ENCODE measurements at places on chromosomes 5 and 9.

DNA sequence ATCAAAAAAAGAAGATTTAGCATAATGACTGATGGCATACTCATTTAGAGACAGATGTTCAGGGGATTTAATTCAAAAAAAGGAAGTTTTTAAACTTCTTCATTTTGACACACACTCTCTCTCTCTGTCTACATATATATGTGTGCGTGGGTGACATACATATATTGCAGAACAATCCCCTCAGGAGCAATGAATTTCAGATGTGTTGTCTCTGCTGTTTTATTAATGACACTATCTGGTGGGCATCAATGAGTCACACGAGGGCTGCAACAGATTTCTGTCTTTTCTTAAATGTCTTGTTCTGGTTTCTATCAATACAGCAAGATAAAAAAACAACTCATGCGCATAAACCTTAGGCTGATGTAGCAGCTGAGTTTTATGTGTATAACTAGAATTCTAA, 123.5 kb upstream of the SLCO6A1 start:
- no peak for DNase-seq

DNA sequence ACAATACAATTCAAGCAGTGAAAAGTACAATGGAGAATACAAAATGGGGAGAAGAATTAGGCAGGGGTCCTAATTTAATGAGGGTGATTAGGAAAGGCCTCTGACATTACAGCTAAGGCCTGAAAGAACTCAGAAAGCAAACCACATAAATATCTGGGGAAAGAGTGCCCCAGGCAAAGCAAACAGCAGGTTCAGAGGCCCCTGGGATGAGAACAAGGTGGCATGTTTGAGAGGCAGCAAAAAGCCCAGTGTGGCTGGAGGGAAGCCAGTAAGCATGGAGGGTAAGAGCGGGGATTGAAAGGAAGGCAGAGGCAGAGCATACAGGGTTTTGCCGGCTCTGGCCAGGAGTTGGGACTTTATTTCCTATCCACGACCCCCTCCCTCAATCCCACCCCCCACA, 33.4 kb upstream of the VDAC1 start:
- DNase-seq: no peak

GRCh38 chr9:121353241-121354061, 16.6 kb downstream of the STOM start:
- DNase-seq: no peak

DNA sequence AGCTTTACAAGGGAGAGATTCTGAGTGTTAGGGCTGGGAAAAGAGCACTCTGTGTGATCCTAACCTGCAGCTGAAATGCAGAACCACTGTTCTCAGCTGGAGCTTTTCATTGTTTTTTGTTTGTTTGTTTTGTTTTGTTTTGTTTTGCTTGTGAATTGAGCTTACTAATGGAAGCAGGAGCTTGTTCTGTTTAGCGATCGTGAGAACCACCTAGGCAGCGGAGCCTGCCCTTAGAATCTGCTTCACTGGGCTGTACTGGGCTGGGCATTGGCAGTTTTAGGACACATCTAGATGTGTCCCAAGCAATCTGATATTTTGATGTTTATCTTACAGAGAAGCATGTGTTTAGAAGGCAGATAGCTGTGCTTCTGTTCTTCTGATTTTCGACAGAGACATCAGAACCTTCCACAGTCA, 14.3 kb downstream of the SYK start:
- DNase-seq: no peak

DNA sequence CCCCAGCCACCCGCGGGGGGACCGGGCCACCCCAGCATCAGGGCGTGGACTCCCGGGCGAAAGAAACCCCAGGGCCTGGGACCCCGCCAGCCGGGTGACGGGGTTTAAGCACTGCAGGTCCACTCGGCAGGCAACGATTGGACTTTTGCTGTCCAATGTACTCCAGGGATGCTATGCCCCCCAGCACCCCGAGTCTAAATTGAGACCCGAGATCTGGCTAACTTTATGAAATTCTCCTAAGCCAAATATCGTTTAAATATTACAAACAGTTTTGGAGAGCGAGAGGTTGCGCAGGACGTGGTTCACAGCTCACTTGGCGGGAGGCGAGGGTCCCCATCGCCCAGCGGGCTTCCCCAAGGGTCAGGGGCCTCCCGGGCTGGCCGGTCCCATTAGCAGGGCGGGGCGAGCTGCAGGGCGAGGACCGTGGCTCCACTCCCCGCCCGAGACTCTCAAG, 384 bp upstream of the MRPS2 start:
- DNase-seq: no peak

GRCh38 chr5:125113328-125113727, 366.9 kb upstream of the ZNF608 start:
- no peak for DNase-seq

DNA sequence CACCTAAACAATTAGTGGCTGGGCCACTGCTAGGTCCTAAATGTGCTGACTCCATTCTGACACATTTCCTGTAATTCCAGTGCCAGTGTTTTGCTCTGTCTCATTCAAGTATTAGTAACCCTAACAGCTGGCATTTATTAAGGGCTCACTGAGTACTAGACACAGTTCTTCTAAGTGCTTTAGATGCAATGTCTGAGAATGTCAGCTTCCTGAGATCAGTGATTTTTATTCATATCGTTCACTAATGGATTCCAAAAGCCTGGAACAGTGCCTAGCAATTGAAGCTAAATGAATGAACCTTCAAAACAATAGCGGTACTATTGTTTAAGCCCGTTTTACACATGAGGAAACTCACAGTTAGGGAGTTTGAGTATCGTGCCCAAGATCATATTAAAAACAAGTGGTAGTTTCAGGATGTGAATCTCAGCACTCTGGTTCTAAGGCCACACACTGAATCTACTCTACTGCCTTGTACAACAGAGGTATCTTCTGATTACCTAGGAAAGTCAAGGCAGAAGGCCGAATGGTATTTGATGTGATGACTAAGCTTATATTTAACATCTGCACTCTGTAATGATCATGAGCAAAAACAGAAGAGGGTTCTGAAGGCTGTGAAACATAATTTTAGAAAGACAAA, 304.0 kb downstream of the PJA2 start:
- peak; percentile 12 for DNase-seq

DNA sequence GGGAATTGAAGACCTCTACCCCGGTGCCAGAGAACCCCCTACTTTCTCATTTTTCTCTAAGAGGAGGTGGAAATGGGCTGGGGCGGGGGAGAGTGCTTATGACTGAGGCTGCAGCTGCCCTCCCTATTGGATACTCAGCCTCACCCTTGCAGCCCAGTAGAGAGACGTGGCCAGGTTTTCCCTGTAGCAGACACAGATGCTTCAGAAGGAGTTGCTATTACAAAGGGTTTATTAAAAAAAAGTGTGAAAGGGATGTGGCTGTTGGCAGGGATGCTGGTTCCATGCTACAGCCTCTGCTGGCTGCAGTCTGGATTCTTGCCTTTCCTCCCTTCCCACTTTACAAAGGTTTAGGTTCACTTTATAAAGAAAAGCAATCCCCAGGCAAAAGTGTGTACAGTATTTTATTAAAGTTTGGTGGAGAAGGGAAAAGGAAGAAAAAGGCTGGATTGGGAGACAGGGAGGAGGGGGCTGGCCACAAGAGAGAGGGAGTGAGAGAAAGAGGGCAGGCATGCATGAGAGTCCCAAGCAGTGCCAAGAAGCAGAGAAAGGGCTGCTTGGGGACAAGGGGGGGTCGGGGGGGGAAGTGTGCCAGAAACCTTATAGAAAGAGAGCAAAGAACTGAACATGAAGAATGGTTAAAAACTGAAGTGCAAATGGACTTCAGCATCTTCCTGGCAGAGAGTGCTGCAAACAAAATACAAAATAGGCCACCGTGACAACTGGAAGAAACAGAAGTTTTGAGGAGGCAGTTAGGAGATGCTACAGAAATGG, 29.5 kb upstream of the NFIB start:
- no peak for DNase-seq

GRCh38 chr9:128099231-128099931, 28.1 kb downstream of the PTGES2 start:
- DNase-seq: no peak

- no peak for DNase-seq
These were observed 17.9 kb upstream of the DAPK1 start for GRCh38 chr9:87479801-87480201.

- DNase-seq: no peak
These were observed 984.8 kb downstream of the DNAH5 start for GRCh38 chr5:12959713-12960112.

- no peak for DNase-seq
These were observed 5.1 kb downstream of the ITGA2 start for GRCh38 chr5:52994266-52994665.

- peak; percentile 78 for DNase-seq
These were observed 958 bp upstream of the NFIL3 start for GRCh38 chr9:91424403-91425176.

DNA sequence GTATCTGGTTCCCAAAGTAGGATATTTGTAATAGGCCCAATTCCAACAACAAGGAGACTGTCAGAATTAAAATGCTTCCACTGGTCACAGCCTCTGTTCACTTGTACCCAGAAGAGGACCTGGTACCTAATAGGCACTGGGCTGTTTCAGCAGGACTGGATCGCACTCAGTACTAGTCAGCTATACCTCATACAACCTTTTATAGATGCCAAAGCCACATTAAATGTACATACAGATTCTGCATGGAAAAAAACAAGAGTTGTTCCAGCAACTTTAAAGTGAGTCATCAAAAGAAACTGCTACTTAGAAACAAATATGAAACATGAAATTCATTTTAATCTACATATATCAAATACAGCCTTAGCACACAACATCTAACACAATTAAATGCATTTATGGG, 87.5 kb downstream of the GPR21 start:
- DNase-seq: no peak

DNA sequence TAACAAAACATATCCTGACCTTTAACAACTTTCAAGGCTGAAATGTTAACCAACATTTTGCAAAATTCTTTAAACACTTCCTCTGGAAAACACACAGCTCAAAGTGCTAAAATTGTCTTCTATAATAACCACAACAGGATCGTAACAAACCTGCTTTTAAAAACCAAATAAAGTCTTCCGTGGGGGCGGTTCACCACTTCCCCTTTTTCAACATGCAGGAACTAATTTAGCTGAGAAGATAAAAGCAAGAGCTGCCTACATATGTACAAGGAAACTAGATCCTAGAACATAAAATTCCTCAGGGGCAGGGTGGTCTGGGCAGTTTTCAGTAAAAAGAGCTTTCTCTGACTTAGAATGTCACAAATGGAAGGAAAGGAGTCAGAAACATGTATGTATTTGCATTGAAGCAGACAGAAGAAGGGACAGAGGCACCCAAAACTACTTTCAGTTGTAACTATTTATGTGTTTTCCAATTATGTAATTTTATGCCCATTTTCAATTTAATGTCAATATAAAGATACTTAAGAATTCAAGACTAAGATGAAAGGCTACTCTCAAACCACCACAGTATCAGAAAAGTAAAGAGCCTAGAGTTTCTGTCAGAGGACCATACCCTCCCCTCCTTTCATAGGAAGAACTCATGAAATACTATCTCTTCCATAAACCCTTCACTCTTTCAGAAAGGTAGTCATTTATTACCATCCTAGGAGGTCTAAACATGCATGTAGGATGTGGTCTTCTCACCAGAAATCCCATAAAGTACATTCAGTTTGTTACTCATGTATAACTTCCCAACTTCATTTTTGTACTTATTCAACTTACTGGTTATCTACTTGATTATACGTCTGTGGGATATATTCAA, 185.9 kb upstream of the RASA1 start:
- DNase-seq: no peak

- no peak for DNase-seq
These were observed 1.3 kb downstream of the ZBTB34 start for GRCh38 chr9:126861707-126862103.

GRCh38 chr9:73183917-73184861, 32.5 kb downstream of the ANXA1 start:
- no peak for DNase-seq

- no peak for DNase-seq
These were observed 96.0 kb downstream of the SLIT3 start for GRCh38 chr5:169204788-169205400.

- DNase-seq: no peak
These were observed 153.4 kb downstream of the PIK3R1 start for GRCh38 chr5:68369023-68369359.

DNA sequence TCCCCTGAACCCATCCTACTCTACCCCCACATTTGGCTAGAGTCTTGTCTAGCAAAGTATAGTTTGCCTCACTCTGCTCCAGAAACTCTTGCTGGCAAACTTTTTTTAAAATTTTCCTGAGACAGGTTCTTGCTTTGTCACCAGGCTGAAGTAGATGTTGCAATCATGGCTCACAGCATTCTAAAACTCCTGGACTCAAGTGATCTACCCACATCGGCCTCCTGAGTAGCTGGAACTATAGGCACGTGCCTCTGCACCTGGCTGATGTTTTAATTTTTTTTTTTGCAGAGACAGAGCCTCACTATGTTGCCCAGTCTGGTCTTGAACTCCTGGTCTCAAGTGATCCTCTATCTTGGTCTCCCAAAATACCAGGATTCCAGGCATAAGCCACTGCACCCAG, 175.8 kb upstream of the FBXL17 start:
- no peak for DNase-seq

DNA sequence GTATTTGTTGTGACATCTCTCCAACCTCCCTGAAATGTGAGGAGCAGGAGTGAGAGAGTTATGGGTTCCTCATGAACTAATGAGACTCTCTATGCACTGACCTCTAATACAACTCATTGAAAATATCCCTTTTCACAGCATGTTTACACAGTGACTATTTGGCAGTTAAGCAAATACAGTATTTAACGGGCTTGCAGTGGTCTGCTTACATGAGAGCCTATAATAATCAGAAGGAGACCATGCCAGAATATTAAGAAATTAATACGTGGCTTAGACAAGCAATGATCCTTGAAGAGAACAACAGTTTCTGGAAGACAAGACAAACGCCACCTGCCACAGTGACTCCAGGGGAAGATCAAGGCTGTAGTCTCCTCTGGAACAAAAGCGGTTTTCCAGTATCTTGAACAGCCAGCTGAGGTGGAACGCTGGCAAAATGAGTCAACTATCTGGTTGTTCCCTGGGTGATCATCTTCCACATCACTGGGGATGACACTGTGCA, 424.5 kb downstream of the DMAC1 start:
- DNase-seq: no peak

GRCh38 chr9:132020820-132021510, 58.7 kb downstream of the MED27 start:
- no peak for DNase-seq

DNA sequence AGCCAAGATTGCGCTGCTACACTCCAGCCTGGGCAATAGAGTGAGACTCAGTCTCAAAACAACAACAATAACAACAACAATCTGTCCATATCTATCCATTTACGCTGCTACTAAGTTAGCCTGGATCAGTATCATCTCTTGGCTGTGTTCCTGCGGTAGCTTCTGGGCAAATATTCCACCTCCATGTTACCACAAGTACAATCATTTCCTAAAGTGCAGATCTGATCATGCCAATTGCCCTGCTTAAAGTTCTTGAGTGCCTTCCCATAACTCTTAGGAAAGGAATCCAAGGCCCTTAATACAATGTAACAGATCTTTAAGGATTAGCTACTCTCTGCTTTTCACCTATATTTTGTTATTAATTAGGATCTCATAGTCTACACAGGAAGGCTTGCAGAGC, 15.4 kb upstream of the PPP2R2B start:
- DNase-seq: no peak

Data from D341Med (cell line).